ENCODE measurements at places on chromosomes 13 and 19. TPM values are rescaled to one million over a fixed set of nuclear protein-coding genes. Genes with fewer than 3 reads are reported as not detected.

GRCh38 chr13:60484865-60485264 lies 87.8 kb downstream of the TDRD3 start:
- DNase-seq: no peak

GRCh38 chr13:41842036-41842620 lies 118.8 kb downstream of the VWA8 start:
- no peak for DNase-seq

- DNase-seq: no peak
These were observed 1.1 kb downstream of the MBD3 start for GRCh38 chr19:1591421-1592023.

DNA sequence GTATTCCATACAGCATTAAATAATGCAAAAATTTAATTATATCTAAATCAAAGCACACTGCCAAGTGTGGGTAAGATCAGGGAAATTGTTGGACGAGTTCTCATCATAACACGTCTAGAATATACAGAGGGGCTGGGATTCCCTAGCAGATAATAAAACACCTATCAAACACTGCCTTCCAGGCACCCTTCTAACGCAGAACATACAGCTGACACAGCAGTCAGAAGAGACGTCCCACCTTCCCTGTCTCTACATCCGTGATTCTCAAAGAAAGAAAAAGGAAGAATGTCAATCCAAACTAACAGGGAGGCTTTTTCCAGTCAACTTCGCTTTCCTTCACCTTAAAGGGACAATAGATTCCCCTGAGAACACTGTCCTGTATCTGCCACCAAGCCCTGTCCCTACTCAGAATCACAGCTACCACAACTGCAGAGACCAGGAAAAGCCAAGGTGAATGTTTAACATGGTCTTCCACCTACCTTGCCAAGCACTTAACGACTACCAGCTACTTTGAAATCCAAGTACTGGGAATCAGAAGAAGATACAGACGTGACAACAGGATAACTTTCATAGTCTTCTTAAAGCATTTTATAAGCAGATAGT lies 38.5 kb downstream of the TBC1D4 start:
- DNase-seq: no peak

DNA sequence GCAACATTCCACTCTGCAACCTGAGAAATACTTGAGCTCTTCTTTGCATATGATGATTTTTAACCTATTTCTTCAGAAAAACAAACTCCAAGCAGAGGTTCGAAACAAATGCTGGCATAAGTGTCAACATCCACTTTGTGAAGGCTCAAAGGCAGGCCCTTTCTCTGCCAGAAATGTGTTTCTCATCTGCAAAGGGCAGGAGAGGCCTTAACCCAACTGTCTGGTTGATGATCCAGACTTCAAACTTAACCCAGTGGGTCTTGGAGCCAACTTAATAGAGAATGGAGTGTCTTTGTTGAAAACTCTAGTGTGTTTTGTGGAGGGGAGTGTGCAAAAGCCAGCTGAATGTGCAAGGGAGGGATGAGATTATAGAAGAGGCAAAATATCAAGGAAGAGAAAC lies 28.3 kb upstream of the ZNF507 start:
- DNase-seq: no peak

GRCh38 chr13:99404005-99404755 lies 97.0 kb upstream of the GPR183 start:
- DNase-seq: no peak

GRCh38 chr19:32450217-32450616 lies 44.6 kb downstream of the DPY19L3 start:
- DNase-seq: no peak

Gene ZNF567
- 7.7 TPM for total RNA-seq

DNA sequence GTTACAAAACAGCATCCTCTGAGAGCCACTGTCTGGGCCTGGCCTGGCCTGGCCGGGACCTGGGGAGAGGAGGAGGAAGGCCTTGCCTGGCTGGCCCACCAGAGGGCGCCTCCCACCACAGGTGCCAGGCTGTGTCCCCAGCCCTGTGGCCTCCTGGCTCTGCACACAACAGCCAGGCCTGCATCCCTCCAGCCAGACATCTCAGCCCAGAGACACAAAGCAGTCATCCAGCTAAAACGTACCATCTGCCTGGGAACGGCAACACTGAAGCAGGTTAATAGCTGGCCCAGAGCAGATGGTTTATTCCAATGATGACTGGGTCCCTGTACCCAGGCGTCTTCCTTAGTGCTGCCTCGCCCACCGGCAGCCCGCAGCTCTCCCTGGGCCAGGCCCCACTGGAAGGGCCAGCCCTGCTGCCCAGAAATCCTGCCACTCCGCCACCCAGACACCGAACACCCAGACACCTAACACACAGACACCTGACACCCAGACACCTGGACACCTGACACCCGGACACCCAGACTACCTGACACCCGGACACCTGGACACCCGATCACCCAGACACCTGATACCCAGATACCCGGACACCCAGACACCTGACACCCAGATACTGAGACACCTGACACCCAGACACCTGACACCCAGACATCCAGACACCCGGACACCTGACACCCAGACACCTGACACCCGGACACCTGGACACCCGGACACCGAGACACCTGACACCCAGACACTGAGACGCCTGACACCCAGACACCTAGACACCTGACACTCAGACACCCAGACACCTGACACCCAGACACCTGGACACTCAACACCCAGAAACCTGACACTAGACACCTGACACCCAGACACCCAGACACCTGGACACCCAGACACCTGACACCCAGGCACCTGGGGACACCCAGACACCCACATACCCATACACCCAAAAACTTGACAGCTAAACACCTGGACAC lies 20.1 kb downstream of the C19orf12 start:
- DNase-seq: no peak

Gene MBD3L2
- not detected for total RNA-seq

GRCh38 chr13:26465514-26465913 lies 92.0 kb upstream of the WASF3 start:
- no peak for DNase-seq

GRCh38 chr13:46122304-46122703 lies 17.5 kb upstream of the CPB2 start:
- no peak for DNase-seq

- no peak for DNase-seq
These were observed 39.3 kb downstream of the GGACT start for GRCh38 chr13:100549316-100549715.

GRCh38 chr19:6010107-6010506 lies 32.2 kb upstream of the RANBP3 start:
- DNase-seq: no peak

DNA sequence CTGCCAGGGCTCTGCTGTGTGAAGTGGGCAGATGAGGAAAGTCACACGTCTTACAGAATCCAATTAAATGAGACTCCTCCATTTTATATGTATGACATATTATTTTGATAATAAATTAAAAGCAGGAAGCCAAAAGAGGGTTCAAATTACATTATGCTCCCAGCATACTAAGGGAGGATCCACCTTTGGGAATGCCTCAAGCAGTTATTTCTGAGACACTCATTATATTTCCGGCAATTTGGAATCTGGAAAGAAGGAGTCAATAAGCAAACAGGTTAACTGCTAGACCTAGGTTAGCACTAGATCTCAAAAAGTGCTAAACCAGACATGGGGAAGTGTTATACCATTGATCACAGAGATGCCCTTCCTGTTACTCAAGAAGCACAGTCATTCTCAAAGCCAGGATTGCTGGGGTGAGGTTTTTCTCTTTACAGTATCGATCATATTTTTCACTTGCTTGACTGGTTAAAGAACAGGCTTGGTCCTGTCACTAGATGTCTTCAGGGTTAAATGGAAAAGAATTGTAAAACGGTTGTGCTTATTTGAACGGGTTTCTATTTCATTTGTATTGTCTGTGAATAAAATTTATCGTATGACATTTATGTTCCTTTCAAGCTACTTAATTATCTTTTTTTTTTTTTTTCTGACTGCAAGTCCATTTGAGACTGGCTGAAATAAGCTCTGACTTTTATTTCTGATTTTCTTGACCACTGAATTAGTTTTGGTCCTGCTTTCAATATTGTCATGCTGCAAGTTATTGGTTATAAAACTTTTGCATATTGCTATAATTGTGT lies 523.2 kb downstream of the KLF12 start:
- DNase-seq: no peak

GRCh38 chr13:110132225-110132982 lies 174.6 kb downstream of the COL4A1 start:
- no peak for DNase-seq

DNA sequence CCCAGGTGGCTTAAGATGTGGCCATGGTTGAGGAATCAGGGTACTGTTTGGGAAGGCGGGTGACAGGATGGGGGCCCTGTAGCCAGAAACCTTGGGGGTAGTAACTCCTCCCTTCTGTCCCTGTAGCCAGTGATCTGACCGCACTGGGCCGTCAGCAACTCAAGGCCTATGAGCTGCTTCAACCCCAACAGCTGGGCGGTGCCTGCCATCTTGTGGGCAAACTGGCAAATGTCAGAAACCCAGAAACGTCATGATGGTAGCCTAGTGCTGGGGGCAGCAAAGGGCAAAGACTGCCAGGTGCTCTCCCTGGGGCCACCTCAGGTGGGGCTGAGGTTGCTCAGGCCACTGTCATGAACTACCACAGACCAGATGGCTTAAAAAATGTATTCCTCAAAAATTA lies 3.5 kb downstream of the COPE start:
- no peak for DNase-seq

Gene ZNF579
- 14.4 TPM for total RNA-seq

DNA sequence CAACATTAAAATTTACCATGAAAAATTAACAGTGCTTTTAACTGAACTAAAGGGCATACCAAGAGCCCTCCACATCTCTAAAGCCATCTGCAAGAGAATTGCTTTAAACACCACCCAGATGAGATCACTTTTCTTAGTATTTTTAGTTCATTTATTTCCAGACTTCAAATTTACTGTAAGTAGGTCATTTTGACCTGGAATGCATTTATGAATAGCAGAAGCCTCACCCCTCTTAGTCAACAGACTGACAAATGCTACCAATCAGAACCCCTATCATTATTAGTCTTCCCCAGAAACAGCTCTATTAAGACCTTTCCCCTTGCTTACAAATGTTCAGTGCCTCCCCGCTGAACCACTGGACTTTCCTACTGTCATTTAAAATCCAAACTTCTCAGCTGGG lies 27.3 kb downstream of the RUBCNL start:
- no peak for DNase-seq

DNA sequence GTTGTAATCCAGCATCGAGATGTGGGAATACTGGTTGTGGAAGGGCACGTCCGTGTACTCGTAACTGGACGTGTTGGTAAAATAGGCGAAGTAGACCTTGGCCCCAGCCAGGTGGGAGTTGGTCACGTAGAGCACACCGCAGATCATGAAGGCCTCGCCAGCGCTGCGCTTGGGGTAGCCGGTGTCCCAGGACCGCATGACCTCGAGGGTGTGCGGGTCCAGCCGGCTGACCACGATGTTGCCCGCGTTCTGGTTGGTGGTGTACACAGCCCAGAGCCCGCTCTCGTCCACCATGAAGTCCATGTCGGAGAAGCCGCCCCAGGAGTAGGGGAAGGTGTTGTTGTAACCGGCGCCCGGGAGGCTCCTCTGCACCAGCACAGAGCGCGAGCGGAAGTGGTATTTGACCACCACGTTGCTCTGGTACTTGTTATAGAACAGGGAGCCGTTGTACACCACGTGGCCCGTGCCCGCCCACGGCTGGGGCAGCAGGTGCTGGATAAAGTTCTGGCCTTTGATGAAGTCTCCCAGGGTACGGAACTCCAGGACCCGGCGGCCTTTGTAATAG lies 19.2 kb downstream of the PIN1 start:
- DNase-seq: no peak

Gene UGGT2
- 39.6 TPM for total RNA-seq

Gene ONECUT3
- not detected for total RNA-seq

- no peak for DNase-seq
These were observed 31.7 kb upstream of the FXYD3 start for GRCh38 chr19:35083691-35084508.

DNA sequence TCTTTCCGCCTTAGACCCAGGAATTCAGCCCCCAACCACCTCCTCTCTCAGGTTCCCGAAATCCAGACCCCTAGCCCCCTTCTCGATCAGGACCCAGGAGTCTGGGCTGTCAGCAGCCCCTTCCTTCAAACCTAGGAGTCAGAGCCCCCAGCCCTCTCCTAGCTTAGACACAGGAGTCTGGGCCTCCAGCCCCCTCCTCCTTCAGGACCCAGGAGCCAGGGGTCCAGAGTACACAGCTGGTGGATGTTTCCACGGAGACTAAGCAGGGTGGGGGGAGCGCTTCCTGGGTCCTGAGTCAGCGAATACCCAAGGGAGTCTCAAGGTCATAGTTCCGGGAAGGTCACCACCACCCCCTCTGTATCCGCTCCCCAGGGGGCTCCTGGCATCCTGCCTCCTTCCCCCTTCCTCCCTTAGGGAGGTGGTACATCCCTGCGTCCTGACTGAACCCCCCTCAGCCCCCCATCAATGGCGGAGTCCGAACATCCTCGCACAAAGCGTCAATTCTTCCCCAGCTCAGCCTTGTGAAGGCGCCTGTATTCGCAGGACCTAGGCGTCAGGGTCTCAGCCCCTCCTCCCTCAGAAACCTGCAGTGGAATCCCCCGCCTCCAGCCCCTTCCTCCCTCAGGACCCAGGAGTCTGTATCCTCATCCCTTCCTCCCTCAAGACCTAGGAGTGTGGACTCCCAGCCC lies 4.6 kb downstream of the CADM4 start:
- DNase-seq: no peak

DNA sequence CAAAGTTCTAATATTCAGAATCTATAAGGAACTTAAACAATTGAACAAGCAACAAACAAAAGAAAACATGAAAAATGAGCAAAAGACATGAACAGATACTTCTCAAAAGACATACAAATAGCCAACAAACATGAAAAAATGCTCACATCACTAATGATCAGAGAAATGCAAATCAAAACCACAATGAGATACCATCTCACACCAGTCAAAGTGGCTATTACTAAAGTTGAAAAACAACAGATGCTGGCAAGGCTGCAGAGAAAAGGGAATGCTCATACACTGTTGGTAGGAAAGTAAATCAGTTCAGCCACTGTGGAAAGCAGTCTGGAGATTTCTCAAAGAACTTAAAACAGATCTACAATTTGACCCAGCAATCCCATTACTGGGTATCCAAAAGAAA lies 74.3 kb downstream of the CRYL1 start:
- DNase-seq: no peak

- DNase-seq: no peak
These were observed 666 bp downstream of the POMP start for GRCh38 chr13:28659621-28659970.

GRCh38 chr13:32629866-32630265 lies 43.6 kb downstream of the PDS5B start:
- DNase-seq: no peak

Gene C19orf12
- 39.9 TPM for total RNA-seq

DNA sequence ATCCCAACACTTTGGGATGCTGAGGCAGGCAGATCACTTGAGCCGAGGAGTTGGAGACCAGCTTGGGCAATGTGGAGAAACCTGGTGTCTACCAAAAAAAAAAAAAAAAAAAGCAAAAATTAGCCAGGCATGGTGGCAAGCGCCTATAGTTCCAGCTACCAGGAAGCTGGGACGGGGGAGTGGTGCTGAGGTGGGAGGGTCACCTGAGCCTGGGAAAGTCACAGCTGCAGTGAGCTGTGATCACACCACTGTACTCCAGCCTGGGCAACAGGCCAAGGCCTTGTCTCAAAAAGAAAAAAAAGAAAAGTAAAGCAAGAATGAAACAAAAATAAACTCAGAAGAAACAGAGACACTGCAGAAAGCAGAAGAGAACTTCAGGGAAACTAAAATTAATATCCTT lies 31.6 kb downstream of the MTRF1 start:
- DNase-seq: peak; percentile 32
